H54 (cell line): ENCODE measurements at places on chromosomes 11 and 22.

- no peak for DNase-seq
These were observed 43.9 kb upstream of the ACCSL start for GRCh38 chr11:44003736-44004451.

GRCh38 chr11:69296890-69297786 is 3.2 kb downstream of the MYEOV start:
- peak; percentile 86 for DNase-seq

- DNase-seq = no peak
These were observed 122.2 kb upstream of the NCAM1 start for GRCh38 chr11:112839051-112839450.

GRCh38 chr11:8841899-8842298 is 69.1 kb upstream of the AKIP1 start:
- no peak for DNase-seq

GRCh38 chr11:42043312-42043711 is 583.9 kb upstream of the LRRC4C start:
- no peak for DNase-seq

- DNase-seq = no peak
These were observed 342.3 kb downstream of the LARGE1 start for GRCh38 chr22:33577862-33578411.

- DNase-seq = no peak
These were observed 2.0 kb upstream of the TESMIN start for GRCh38 chr11:68753300-68753699.

- DNase-seq = peak; percentile 41
These were observed 82.7 kb downstream of the RPL27A start for GRCh38 chr11:8765294-8765693.

DNA sequence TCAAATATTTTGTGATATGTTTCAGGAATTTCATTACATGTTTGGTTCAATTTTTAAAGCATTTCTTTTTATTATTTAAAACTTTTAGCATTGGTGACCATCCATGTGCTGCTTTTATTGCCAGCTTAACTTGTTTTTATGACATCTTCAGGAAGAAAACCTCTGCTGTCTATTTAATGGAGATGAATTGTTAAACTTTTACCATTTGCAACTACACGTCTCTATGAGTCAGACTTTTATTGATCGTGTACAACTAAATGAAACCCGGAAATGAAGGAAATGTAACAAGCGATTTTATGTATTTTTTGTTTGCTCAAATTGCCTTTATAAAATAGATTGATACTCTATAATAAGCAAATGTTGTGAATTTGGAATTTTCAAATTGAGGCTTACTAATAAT is 113.0 kb downstream of the PTPRJ start:
- no peak for DNase-seq

DNA sequence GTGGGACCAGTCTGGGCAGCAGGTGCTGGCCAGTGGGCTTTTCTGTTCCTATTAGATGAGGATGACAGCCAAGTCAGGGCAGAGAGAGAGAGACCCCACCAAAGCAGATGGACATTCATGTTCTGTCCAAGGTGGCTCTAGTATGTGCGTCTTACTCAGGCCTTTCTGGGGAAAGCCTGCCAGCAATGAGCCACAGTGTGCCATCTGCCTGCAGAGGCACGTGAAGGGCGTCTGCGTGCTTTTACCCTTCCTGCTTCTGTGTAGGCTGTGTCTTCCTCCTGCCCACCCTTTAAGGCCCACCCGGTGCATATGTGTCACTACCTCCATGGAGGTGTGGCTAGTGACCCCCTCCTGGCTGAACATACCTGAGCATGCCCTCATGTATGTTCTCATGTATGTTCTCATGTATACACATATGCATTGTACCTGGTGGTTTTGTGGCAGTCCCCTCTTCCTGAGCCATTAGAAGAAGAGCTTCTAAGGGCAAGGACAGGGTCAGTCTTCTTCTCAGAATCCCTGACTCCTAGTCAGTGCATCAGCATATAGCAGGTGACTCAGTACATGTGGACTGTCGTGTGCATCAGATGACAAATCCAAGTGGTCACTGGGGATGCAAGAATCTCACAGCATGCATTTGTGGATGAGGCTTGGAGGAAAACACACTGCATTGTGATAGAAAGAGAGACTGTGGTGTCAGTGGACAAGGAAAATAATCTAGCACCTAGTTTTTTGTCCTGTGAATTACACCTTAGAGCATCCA is 90.4 kb upstream of the YWHAH start:
- no peak for DNase-seq

- DNase-seq = no peak
These were observed 90.4 kb upstream of the BIRC3 start for GRCh38 chr11:102226702-102227490.

GRCh38 chr11:109165035-109165434 is 257.0 kb upstream of the C11orf87 start:
- DNase-seq = no peak

- DNase-seq = no peak
These were observed 207.5 kb downstream of the PGR start for GRCh38 chr11:100922121-100922520.

- no peak for DNase-seq
These were observed 2.8 kb downstream of the MYH9 start for GRCh38 chr22:36384766-36385481.

GRCh38 chr11:45745065-45745811 is 59.7 kb upstream of the SLC35C1 start:
- DNase-seq = no peak

DNA sequence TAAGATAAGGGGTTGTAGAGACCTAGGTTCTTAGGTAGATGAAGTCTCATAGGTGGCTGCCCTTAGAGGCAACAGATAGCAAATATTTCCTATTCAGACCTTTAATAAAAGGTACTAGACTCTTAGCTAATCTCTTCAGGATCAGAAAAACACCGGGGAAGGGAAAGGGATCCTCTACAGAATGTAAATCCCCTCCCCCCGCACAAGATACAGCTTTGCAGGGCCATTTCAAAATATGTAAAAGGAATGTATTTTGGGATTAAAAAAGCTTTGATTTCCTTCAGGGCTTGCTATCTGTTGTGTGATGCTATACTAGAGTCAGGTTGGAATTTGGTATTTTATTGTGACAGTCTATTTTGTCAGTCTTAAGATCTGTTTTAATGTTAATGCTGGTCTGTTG is 113.2 kb downstream of the SWAP70 start:
- DNase-seq = no peak

GRCh38 chr11:76604626-76605241 is 65.8 kb downstream of the LRRC32 start:
- DNase-seq = no peak
